ENCODE measurements at places on chromosomes 2 and 18.

- no peak for DNase-seq
Observed at GRCh38 chr2:203688798-203689197, 17.6 kb upstream of the CD28 start.

DNA sequence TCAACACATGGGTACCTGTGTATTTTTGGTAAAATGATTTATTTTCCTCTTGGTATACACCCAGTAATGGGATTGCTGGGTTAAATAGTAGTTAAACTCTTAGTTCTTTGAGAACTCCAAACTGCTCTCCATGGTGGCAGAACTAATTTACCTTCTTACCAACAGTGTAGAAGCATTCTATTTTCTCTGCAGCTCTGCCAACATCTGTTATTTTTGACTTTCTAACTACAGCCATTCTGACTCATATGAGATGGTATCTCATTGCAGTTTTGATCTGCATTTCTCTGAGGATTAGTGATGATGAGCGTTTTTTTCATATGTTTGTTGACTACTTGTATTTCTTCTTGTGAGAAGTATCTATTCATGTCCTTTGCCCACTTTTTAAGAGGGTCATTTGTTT, 180.6 kb downstream of the FSIP2 start:
- no peak for DNase-seq

DNA sequence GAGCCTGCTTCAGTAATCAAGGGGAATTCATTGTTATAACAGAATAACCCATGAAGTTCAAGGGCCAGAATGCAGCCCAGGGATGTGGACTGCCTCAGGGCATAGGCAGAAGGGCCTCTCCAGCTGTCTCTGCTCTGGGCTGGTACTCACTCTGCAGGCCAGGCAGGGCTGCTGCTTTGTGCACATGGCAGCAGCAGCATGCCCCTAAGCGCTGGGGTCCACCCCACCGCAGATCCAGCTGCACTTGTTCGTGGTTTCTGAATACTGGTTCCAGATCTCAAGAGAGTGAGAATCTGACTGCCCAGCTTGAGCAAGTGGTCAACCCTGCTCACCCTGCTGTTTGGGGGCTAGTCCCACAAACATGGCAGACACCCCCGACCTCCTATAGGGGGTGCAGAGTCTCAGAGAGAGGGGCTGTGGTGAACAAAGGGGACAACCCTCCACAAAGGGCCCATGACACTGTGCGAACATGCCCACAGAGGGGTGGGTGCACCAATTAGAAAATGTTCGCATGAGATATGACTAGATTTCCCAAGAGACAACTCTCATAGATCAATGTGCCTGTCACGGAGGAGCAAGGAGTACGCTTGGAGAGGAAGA, 87.3 kb downstream of the ACTR3 start:
- DNase-seq, result no peak

DNA sequence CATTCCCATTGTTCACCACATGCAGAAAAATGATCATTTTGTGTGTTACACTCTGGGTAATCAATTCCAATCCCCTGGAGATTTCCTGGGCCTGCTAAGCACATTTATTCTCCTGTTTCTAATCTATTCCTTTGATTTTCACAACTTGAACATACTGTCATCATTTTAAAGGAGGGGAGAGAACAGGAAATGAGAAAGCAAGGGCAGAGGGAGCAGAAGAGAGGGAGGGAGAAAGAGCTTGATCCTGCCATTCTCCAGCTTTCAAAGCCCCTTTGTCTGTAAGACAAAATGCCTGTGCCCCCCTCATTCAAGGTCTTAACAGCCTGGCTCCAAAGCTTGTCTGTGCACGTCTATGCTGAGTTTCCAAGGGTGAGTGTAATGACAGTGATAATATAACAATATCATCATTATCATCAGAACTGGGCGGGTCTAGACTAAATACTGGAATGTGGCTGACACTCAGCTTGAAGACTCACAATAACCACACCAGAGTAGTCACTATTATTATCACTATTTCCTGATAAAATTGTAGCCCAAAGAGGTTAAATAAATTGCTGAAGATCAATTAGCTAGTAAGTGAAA, 164.4 kb upstream of the KLHL29 start:
- DNase-seq, result no peak

- DNase-seq, result no peak
Observed at GRCh38 chr2:179550214-179550613, 285.6 kb upstream of the SESTD1 start.

DNA sequence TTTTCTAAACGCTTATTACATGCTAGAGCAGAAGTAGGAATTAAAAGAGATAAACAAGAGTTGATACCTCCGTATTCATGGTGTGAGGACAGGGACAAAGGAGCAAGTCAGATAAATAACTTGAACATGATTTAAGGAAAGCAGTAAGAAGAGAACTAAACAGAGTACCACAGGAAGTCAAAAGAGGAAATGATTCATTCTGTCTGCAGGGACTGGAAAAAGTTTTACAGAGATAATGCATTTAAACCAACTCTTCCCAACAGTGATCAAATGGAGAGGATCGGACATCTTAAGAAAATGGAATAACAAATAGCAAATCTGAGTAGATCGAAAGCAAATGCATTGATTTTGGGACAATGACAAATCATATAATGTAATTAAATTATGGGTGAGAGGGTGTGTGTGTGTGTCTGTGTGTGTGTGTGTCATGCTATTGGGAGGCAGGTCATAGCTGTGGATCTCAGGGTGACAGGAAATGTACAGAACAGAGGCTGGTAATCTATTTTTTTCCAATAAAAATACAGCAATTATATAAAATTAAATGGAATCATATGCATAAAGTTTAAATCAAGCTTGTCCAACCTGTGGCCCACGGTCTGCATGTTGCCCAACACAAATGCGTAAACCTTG, 113.4 kb downstream of the MC4R start:
- no peak for DNase-seq

DNA sequence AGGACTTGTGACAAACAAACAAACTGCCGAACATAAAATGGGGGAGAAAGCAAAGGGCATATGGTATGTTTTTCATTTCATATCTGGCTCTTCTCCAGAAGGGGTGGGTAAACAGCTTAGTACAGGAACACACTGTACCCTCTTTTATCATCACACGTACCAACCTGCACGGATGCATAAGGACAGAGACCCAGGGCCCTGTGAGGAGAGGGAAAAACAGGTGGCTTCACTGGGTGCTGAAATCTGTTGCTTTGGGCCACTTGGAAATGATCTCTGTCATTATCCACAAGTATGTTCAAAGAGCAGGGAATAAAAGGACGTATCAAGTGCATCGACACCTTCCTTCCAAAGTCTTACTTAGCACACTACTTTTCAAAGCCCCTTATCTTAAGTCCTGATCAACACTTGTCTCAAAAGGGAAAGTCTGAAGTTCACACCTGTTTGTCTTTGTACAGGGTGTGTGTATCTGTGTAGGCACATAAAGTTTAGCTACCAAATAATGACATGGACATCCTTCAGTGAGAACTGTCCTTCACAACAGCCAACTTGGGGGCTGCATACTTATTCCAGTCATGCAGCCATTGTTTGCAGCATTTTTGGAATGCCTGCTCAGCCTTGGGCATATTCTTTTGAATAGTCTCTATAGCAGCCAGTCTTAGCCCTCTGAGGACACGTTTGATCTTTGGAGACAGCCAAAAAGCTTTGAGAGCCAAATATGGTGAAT, 60.6 kb downstream of the IRS1 start:
- no peak for DNase-seq

DNA sequence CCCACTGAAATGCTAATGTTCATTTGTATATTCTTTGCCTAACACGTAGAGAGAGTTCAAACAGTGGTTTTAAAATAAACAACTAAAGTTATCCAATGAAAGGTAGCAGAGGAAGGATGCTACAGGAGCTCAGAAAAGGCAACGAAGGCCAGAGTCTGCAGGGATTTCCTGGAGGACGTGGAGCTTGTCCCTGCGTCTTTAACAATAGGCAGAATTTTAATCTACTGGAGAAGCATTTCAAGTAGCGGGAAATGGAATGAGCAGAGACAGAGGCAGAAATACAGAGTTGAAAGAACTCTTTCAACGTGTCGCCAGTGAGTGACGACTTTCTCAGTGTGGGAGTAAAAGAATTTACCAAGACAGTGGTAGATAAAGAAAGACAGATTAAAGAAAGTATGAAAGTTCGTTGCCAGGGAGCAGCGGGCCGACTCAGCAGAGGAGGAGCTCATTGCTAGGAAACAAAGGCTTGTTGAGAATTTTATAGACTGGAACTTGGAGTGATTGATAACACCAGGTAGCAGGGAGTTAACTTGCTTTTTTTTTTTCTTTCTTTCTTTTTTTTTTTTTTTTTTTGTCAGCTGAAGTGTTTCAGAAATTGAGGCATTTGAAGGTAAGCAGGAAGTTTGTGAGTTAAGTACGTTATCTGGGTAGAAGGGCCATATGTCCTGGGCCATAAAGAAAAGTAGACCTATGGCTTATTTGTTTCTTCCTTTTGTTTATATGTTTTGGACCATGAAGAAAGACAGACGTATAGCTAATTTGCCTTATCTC, 625 bp upstream of the NBAS start:
- DNase-seq, result peak; percentile 86

GRCh38 chr2:105121434-105121833, 83.6 kb downstream of the MRPS9 start:
- no peak for DNase-seq

DNA sequence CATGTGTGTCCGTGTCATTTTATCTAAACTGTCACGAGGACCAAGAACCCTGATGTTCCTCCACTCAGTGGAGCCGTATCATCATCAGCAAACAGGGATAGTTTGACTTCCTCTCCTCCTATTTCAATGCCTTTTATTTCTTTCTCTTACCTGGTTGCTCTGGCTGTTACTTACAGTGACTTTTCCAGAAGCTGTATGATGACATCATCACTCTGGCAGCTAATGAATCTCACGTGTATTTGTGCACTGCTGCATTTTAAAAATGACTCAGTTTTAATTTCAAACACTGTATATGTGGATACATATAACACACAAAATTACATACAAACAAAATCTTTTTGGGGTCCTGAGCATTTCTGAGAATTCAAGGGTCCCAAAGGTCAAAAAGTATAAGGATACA, 481.4 kb downstream of the CDH2 start:
- DNase-seq, result no peak

Data from left renal cortex interstitium (tissue), 4 donors.